SK-N-MC (cell line): ENCODE measurements at places on chromosomes 7 and 10.
A peak's percentile ranks its signal among the peaks of the same experiment; 100 is the strongest.

GRCh38 chr10:74011770-74012169 lies 13.9 kb downstream of the VCL start:
- peak; percentile 86 for DNase-seq

DNA sequence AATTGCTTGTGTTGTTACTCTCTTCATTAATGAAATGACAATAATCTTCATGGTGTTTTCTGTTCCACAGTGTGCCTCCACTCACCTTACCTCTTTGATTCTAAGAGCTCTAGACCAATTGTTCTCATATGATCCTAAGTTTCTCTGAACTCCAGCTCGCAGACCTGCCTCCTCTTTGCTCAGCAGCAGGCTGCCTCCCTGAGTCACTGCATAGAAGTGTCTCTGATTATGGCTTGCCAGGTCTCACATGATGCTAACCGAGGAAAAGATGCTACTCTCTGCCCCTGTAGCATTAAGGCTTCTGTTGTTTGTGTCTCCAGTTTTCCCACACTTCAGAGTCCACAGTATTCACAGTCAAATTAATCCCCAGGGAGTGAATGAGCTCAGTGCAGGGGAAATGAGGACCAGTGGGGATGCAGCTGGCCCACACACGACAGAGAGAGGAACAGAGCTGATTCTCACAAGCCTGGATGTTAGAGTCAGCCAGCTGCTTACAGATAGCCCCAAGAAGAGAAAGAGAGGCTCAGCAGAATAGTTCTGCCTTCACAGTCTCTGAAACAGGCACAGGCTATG lies 145.9 kb upstream of the EGR2 start:
- no peak for DNase-seq

GRCh38 chr7:80630608-80631405 lies 7.6 kb upstream of the CD36 start:
- peak; percentile 94 for DNase-seq

GRCh38 chr7:41536122-41536872 lies 166.6 kb downstream of the INHBA start:
- no peak for DNase-seq

DNA sequence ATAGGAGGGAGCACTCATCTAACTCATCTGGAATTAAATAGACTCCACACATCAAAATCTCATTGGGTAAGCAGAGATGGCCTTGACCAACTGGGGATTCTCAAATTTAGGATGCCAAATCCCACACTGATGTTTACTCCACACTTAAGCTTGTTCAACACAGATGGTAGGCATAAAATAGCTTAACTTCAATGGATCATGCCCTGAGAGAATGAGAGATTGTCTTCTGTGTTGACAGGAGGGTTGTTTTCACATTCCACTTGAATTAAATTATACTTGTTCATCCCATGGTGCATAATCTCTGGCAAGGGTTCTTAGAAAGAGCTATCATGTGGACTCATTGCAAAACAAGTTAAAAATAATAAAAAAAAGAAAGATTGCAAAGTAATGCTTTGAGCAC lies 391.4 kb downstream of the PLXDC2 start:
- DNase-seq = no peak

- DNase-seq = no peak
Observed at GRCh38 chr7:10571759-10572158, 401.9 kb upstream of the PHF14 start.

GRCh38 chr7:133775201-133775600 lies 351.9 kb upstream of the LRGUK start:
- no peak for DNase-seq

DNA sequence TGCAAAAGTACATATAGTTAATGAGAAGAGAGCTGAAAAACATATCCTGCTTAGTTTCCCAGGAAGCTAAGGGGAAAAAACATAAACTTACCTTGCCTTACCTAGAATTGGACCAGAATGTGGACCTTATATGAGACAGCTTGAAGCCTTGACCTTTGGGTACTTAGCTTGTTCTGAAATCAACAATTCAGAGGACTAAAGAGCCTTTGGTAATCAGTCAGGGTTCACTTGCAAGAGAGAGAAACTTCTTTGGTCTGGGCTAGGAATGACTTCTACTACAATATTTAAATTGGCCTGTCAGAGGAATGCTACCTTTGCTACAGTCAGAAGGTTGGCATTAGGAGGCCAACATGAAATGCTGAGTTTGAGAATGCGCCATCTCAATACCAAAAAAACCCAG lies 24.9 kb downstream of the SAMD8 start:
- no peak for DNase-seq

DNA sequence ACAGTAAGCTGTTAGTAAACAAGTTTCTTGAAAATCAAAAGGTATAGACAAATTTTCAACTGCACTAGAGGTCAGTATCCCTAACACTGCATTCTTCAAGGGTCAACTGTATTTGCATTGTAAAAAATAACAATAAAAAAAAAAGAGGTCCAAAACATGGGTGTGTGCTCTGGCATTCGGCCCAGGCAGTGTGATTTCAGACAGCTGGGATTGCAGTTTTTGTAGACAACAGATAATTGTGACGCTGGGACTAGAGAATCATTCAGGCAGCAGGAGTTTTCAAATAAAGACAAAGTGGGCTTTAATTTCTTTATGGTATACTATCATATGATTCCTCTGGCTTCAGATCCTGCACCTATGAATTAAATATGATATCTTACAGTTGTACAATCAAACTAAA lies 543.2 kb upstream of the SEMA3D start:
- DNase-seq = no peak

DNA sequence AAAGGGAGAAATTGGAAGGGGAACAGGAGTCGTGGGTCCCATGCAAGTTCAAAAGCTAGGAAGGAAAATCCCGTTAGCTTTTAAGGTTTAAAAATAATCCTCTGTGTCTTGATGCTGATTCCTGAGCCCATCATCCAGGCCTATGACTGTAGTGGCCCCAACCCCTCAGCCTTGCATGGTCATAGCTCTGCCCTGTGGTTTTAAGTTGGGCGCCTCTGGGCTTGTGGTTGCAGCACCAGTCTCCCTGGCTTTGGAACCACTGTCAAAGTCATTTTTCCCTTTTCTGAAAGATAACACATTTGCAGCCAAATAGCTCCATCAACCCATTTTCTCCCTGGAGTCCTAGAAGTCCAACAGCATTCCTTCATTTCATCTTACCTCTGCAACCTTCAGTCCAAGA lies 13.6 kb downstream of the TMEM236 start:
- no peak for DNase-seq

DNA sequence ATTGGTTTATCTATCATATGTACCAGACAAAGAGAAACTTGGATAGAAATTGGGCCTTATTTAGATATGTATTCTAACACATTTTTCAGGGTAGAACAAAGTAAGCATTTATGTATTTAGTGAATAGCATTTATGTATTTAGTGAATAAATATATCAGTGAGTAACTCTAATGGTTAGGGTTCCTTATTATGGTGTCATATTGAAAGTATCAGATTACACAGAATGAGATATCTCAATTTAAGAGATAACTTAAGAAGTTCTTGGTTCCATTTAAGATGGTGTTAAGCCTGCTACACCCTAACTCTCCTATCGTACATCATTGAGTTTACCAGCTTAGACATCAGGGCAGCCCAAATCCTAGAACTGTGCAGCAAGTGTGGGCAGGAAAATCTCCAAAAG lies 35.9 kb upstream of the DMTF1 start:
- DNase-seq = no peak

GRCh38 chr10:131444286-131444685 lies 132.8 kb upstream of the TCERG1L start:
- DNase-seq = no peak

DNA sequence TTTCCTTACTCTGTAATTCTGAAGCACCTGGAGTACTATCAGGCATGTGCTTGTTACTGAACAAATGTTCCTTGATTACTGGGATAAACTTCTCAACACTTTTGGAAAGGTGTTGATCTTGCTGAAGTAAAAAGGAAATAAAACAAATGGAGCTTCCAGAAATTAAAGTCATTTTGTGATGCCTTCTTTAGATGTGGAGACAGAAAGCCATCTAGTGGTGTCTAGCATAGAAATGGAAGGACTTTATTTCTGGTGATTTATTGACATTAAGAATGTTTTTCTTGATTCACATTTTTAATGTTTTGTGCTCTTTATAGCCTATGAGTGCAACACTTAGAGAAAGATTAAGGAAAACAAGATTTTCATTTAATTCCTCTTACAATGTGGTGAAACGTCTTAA lies 1.4 kb downstream of the SFR1 start:
- DNase-seq = no peak

DNA sequence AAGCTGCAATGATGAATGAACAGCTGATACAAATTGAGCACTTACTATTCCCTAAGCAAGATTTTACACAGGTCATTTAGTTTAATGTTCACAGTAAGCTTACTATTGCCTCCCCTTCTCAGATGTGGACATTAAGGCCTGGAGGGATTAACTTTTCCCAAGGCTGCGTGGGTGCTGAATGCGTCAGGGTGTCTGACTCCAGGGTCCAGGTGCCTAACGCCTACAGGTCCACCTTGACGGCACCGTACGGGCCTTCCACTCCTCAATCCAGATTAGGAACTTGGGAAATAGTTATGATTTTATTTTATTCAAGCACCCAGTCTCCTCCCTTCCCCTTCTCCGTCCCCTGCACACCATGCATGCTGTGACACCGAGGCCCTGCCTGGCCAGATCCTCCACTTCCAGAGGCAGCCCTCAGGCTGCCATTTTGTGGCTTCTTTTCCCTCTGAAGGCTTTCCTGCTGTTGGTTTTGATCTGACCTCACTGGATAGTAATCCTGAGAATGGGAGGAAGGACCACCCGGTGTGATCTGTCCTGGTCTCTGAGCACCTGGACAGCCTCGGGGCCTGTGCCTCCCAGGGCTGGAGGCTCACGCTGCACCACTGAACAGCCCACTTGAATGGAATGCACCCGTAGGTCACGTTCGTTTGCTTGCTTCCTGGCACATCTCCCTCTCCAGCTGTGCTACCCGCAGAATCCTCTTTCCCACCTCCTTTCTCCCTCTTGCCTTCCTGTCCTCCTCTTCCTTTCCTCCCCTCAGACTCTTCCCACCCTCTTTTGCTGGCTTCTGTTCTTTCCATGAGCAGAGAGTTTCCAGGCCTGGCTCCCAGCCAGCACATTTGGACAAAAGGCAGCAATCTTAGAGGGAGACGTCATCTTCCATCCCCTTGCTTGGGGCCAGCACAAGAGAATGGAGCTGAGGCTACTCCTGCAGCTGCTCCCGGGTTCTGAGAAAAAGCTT lies 14.4 kb downstream of the DENND2A start:
- DNase-seq = peak; percentile 5

DNA sequence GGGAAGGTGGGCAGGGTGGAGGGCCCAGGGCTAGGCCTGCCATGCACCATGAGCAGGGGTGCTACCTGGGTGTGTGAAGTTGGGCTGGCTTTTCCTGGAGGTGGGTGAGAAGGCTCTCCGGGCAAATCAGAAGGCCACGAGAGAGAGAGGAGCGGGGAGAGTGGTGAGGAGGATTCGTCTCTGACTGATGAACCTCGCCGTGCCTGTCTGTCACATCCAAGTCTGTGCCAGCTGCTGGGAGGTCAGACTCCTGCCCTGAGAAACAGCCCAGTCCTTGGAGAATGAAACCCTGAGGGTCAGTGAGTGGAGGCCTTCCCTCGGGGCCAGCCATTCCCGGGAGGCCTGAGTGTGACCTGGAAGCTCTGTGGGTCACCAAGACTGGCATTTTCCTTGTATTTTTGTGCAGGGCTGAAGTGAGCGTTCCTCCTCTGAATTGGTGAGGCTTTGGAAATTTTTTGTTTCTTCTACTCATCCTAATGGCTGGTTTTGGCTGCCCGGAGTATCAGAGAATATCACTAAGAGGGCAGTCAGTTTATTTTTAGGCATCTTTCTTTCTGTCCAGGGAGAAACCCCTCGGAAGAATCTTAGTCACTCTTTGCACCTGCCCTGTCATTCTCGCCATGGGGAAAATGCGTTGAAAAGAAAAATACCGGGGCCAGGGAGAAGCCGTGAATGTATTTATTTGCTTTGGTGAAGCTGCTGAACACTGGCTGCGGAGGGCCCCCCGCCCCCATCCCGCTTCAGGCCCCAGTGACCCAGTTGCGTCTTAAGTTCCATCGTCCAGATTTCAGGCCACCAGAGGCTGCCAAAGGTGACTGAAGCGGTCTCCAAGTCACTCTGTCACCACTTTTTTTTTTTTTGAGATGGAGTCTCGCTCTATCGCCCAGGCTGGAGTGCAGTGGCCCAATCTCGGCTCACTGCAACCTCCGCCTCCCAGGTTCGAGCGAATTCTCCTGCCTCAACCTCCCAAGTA lies 6.5 kb upstream of the AP5Z1 start:
- DNase-seq = no peak

DNA sequence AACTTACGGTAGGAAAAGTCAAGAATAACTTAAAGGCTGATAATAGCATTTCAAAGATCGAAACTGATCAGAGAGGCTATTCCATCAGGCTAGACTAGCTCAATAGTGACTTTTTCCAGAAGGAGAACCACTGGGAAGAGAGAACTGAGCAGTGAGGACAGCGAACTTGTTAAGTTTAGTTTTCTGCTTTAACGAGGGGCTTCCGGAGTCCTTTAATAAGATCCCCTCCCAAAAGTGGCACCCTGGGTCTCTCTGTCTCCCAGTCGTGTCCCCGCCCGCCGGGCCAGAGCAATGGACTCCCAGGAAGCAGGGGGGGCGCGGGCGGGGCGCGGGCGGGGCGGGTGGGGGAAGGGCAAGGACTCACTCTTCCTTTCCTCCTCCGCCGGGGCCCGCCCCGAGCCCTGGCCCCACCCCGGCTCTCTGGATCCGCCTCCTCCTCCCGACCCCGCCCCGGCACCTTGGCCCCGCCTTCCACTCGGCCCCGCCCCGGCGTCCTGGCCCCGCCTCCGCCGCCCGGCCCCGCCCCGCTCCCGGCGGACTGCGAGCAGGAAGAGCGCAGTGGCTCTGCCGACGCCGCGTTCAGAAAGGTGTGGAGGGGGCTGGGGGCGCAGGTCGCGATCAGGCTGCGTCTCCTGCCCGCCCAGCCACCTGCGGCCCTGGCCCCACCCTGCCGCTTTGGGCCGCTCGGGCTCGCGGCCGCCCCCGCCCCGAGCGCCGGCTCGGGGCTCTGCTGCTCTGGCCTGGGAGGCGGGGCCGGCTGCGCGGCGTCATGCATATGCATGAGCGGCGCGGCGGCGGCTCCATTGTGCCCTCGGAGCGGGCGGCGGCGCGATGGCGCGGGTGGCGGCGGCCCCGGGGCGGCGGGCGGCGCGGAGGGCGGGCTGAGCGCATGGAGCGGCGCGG lies at the start of gene ZMIZ2:
TSS of gene ZMIZ2 (plus strand) at position 803 of the 903 bp plus-strand sequence. CDS start 7,403 bp downstream, outside the sequence.
- peak; percentile 47 for DNase-seq

DNA sequence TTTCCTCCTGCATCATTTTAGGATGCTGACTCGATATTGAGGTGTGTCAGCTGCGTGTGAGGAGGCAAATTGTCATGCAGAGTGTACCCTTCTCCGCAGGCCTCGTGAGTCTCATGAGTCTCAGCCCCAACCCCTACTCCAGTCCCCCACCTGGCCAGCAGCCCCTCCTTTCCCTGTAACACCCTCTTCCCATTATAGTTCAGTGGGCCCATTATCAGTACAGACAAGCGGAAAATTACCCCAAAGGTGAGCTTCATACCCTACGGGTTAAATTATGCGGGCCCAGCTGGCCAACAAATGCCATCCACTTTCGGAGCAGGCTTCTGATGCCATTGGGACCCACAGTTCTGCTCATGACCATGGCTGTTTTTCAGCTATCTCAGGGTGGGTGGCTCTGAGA lies 25.2 kb downstream of the SFTPD start:
- no peak for DNase-seq

- no peak for DNase-seq
Observed at GRCh38 chr10:88544140-88544870, 38.8 kb downstream of the RNLS start.

- no peak for DNase-seq
Observed at GRCh38 chr10:79022565-79023230, 46.1 kb upstream of the ZMIZ1 start.

GRCh38 chr7:76216381-76217082 lies 14.8 kb downstream of the SRRM3 start:
- DNase-seq = no peak
